ENCODE measurements at places on chromosomes 13 and 19.

- no peak overlapping the region for H3K4me3 ChIP-seq
- no peaks in the 10 kb centered on the region for H3K4me1 ChIP-seq
- DNase-seq, result no peak
- H3K27ac ChIP-seq, result no peak overlapping the region
Observed at GRCh38 chr13:82147526-82147925, 1734.7 kb downstream of the SLITRK1 start.

- H3K36me3 ChIP-seq, result peaks cover 39% of the 10 kb centered on the region
- H3K4me1 ChIP-seq, result no peaks in the 10 kb centered on the region
- DNase-seq, result no peak
- peak overlapping the region; percentile 50 for H3K4me3 ChIP-seq
- no peaks in the 10 kb centered on the region for H3K27me3 ChIP-seq
Observed at GRCh38 chr19:21519488-21519887, 14.1 kb downstream of the ZNF429 start.

DNA sequence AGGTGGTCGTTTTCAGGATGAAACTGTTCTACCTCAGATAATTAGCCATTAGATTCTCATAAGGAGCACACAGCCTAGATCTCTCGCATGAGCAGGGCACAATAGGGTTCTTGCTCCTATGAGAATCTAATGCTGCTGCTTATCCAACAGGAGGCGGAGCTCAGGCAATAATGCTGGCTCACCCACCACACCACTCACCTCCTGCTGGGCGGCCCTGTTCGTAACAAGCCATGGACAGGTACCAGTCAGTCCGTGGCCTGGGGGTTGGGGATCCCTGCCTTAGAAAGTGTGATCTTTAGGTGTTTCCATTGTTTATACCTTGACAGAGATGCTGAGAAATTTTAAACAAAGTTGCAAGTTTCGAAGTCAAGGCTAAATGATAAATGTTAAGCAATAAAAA is 344.6 kb upstream of the HTR2A start:
- H3K27ac ChIP-seq, result no peak overlapping the region
- H3K4me3 ChIP-seq, result no peak overlapping the region
- H3K4me1 ChIP-seq, result no peaks in the 10 kb centered on the region
- H3K36me3 ChIP-seq, result no peaks in the 10 kb centered on the region
- peak; percentile 63 for DNase-seq

- H3K36me3 ChIP-seq, result peaks cover 74% of the 10 kb centered on the region
- H3K4me3 ChIP-seq, result no peak overlapping the region
- H3K4me1 ChIP-seq, result peaks cover 24% of the 10 kb centered on the region
- DNase-seq, result no peak
Observed at GRCh38 chr19:38656171-38656981, 8.9 kb downstream of the ACTN4 start.

GRCh38 chr19:7004313-7004931 is 16.8 kb downstream of the MBD3L2B start:
- no peak overlapping the region for H3K4me3 ChIP-seq
- H3K27ac ChIP-seq, result no peak overlapping the region
- peak; percentile 48 for DNase-seq
- H3K27me3 ChIP-seq, result no peaks in the 10 kb centered on the region
- no peaks in the 10 kb centered on the region for H3K4me1 ChIP-seq

DNA sequence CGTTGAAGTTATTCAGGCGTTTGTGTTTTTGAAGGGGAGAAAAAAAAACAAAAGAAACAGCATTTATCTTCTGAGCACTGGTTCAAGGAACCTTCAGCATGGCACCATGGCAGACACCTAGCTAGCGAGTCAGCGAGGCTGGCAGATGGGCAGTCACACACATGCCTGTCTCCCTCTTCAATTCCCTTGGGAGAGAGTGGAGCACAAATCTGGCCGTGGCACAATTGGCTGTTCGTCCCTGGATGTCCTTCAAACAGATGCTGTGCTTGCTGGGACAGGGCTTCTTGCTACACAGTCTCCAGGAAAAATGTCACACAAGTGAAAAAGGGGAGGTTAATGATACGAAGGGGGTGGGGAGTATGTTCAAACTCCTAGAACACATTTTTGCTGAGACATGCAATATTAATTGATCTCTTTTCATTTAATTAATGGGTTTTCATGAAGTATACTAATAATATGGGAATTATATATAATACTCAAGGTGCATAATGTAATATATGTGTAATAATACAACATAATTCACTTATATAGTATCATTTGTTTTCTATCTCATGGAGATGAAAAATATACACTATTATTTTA is 1674.5 kb upstream of the SLC10A2 start:
- no peaks in the 10 kb centered on the region for H3K36me3 ChIP-seq
- H3K27ac ChIP-seq, result no peak overlapping the region
- H3K4me3 ChIP-seq, result no peak overlapping the region
- no peak for DNase-seq
- H3K4me1 ChIP-seq, result no peaks in the 10 kb centered on the region
- peaks cover 15% of the 10 kb centered on the region for H3K27me3 ChIP-seq

DNA sequence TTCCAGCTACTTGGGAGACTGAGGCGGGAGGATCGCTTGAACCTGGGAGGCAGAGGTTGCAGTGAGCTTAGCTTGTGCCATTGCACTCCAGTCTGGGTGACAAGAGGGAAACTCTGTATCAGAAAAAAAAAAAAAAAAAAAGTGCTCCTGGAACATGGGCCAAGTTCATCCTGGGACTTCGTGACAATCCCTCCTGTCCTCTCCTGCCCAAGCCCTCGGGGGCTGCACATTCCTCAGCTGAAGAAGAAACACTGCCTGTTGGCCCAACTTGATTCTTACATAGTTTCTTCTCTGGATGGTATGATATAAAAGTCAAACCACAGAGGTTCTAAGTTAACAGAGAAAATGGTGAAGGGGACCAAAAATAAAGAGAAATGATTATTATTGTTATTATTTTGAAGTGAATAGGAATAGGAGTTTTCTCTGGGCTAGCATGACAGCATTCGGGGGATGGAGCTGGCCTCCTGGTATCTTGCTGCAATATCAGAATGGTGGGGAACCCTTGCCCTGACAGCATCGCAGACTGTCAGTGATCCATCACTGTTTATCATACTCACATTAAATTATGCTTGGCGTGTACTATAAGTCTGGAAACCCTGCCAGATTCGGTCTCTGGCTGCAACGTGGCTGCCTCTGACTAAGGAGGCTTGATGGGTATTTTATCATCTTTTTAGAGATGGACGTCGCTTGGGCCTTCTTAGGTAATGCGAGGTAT is 113.7 kb upstream of the OXGR1 start:
- H3K4me1 ChIP-seq, result peaks cover 2% of the 10 kb centered on the region
- H3K4me3 ChIP-seq, result no peak overlapping the region
- no peaks in the 10 kb centered on the region for H3K36me3 ChIP-seq
- DNase-seq, result no peak
- peaks cover 28% of the 10 kb centered on the region for H3K27me3 ChIP-seq

- H3K36me3 ChIP-seq, result no peaks in the 10 kb centered on the region
- no peaks in the 10 kb centered on the region for H3K27me3 ChIP-seq
- DNase-seq, result peak; percentile 34
- H3K27ac ChIP-seq, result no peak overlapping the region
Observed at GRCh38 chr19:33828266-33829075, 31.8 kb downstream of the KCTD15 start.

DNA sequence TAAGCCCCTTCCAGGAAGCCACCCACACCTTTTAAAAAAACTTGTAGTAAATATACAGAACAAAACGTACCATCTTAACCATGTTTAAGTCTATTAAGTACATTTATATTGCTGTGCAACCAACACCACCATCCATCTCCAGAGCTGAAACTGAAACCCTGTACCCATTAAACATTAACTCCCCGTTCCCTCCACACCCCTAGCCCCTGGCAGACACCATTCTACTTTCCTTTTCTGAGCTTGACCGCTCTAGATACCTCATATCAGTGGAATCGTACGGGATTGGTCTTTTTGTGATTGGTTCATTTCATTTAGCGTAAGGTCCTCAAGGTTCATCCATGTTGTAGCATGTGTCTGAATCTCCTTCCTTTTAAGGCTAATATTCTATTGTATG is 13.0 kb upstream of the SPATA13 start:
- no peak overlapping the region for H3K4me3 ChIP-seq
- H3K4me1 ChIP-seq, result peaks cover 17% of the 10 kb centered on the region
- no peaks in the 10 kb centered on the region for H3K27me3 ChIP-seq
- H3K36me3 ChIP-seq, result no peaks in the 10 kb centered on the region
- H3K27ac ChIP-seq, result no peak overlapping the region

- H3K4me1 ChIP-seq, result no peaks in the 10 kb centered on the region
- DNase-seq, result no peak
- no peaks in the 10 kb centered on the region for H3K27me3 ChIP-seq
- no peak overlapping the region for H3K4me3 ChIP-seq
- no peaks in the 10 kb centered on the region for H3K36me3 ChIP-seq
Observed at GRCh38 chr19:51194527-51195315, 30.2 kb upstream of the CD33 start.
